Lung (tissue), 17 donors: ENCODE measurements at places on chromosomes 5 and 9. TPM values are rescaled to one million over a fixed set of nuclear protein-coding genes. Genes with fewer than 3 reads are reported as not detected.

- no peak for DNase-seq
These were observed 56.2 kb upstream of the GCNT4 start for GRCh38 chr5:75108515-75108914.

DNA sequence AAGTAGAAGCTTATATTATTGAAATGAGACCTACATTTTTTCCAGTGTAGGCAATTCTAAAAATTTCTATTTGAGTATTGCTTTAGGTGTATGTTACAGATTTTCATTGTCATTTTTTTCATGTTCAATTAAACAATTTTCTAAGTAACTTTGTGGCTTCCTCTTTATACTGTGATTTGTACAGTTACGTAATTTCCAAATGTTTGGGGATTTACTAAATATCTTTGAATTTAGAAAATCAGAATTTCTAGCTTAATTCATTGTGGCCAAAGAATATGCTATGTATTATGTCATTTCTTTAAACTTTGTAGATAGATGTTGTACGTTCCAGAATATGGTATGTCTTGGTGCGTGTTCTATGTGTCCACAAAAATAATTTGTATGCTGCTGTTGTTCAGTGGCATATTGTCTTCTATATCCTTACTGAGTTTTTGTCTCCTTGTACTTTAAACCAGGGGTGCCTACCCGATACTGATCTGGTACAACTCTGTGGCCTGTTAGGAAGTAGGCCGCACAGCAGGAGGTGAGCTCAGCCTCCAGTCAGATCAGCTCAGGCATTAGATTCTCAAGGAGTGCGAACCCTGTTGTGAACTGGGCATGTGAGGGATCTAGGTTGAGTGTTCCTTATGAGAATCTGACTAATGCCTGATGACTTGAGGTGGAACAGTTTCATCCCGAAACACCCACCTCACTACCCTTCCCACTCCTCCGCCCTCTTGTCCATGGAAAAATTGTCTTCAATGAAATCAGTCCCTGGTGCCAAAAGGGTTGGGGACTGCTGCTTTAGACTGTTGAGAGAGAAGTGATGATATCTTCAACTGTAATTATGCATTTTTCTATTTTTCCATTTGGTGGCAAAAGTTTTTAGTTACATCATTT lies 63.5 kb downstream of the UBE2R2 start:
- DNase-seq: no peak

DNA sequence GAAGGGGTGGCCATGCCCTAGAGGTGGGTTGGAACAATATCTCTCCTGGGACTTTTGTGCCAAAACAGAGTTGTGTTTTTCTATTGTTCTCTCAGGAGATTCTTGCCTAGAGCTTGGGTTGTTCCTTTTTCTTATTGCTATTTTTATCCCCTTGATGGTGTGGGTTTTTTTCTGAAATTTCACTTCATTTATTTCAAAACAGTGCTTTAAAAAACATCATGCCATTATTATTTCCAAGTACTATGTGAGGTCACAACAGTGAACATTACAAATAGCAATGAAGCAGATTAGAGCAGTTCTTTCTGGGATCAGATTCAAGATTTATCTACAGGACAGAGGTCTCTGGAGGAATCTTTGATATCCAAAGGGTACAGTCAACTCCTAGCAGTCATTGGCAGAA lies 76.6 kb downstream of the ACTBL2 start:
- no peak for DNase-seq

DNA sequence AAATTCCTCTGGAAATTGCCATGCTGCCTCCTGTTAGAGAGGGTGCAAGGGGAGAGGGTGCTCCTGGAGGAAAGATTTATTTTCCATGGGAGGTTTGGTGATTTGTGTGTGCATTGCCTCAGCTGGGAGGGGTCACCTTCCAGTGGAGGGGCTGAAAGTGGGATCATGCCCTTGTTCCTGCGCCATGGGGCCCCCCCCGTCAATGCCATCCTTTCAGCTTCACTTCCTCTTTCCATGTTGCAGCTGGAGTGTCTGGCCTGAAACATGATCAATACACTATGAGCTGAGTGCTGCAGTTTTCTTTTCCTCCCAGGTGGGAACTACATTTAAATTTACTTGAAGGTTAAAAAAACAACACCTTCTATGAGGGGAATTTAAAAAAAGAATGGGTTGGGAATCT lies 176.8 kb downstream of the MELK start:
- DNase-seq: no peak

- DNase-seq: no peak
These were observed 1.5 kb downstream of the SURF1 start for GRCh38 chr9:133354766-133355165.

DNA sequence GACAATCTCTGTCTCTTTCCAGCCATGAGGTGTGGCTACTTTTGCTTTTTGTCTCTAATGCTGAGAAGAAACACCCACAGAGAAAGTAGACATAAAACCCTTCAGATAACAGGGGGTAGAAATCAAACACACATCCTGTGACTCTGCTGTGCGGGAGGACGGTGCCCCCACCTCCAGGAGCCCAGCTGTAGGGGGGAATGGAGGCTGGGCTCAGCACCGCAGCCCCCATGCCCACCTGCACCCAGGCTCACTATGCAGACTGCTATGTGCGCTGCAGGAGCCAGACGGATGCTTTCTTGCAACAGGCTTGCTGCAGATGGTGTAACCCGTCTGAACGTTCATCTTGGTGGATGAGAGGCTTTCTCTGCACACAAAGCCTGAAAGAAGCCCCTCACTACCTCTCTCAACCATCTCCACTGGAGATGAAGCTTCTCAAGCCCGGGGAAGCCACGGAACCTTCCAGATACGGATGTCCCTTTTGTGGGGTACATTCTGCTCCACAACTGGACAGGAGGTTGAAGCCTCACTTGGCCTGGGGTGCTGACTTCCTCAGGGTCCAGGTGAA lies 207.2 kb downstream of the GADD45G start:
- no peak for DNase-seq

DNA sequence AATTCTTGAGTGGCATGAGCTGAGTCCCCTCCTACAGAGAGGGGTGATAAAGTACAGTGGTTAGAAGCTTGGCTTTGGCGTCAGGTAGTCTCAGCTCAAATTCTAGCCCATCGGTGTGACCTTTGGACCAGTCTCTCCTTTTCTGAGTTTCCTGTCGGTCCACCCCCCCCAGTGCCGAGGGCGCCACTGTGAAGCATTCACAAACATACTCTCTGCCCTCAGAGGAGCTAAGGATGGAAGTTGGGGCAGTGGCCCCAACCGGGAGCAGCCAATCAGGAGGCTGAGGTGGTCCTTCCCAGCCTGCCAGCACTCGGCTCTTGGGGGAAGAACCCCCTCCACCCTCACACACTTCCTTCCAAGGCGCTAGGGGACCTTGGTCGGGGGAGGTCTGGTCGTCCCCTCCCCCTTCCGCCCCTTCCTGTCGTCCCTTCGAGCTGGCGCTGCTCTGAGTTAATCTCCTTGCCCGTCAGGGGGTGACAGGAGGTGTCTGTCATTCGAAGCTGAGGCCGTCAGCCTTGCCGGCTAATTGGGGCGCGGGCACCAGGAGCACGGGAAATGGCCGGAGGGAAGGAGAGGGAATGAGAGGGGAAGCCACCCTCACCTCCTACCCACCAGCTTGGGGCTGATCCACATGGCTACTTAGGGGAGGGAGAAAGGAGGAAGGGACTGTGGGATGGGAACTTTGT lies 53.0 kb downstream of the CXXC5 start:
- peak; percentile 49 for DNase-seq

DNA sequence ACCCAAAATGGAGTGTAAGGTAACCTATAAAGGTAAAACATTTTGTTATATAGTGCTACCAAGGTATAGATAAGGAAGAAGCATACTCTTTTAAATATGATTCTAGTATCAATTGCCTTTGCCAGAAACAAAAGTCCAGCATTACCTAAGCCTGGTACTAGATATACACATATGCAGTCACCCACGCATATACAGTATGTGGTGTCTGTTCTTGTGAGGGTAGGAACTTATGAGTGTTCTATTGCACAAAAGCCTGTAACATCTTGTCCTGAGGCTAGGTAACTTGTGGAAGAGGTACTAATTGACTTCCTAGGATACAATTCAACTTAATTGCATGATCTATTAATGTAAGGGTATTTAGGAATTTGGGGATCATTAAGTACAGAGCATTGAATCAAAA lies 31.3 kb upstream of the IFNE start:
- no peak for DNase-seq

DNA sequence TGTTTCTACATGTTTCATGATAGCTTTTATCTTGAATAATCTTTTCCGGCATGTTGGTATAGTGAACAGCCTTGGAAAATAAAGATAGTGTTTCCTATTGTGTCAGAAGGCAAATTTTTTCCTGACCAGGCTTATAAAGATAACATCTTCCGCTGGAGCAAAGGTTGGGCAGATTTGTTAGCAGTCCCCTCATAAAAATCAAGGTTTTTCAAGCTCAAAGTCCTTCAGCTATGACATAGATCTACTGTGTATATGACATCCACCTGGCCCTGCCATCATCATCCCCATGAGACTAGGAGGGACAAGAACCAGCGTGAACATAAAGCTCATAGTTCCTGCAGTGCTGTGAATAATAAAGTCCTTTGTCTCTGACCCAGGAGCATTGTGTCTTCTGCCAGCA lies 30.4 kb upstream of the OTULINL start:
- DNase-seq: no peak

GRCh38 chr5:138096363-138096762 lies 12.5 kb downstream of the WNT8A start:
- DNase-seq: no peak

DNA sequence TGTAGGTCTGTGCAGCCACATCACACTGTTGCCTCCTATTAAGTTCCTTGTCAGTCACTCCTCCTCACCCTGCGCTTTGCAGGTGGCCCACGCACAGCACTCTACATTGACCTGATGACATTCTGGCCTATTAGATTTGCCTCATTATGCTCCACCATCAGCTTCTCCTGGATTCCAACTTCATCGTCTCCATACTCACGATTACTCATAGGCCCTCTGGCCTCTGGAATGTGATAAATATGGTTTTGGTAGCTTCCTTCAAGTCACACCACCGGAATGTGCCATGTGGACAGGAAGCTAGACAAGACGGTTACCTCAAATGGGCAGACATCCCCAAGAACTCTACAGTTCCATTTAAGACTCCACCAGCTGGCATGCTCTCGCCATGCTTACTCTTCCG lies 158.0 kb upstream of the LHFPL2 start:
- DNase-seq: no peak

GRCh38 chr9:134575103-134575900 lies 66.3 kb upstream of the COL5A1 start:
- DNase-seq: no peak

- no peak for DNase-seq
These were observed 122.6 kb upstream of the IRX2 start for GRCh38 chr5:2874099-2874498.

DNA sequence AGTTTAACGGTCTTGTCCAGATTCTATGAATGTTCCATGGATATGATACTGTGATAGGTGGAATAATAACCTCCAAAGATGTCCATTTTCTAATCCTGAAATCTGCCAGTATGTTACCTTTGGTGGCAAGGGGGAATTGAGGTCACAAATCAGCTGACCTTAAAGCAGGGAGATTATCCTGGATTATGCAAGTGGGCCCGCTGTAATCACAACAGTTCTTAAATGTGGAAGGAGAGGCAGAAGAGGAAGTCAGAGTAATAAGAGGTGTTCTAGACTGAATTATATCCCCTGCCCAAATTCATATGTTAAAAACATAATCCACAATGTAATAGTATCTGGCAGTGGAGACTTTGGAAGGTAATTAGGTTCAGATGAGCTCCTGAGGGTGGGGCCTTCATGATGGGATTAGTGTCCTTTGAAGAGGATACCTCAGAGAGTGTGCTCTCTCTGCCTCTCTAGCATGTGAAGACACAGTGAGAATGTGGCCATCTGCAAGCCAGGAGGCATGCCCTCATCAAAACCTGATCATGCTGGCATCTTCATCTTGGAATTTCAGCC lies 47.6 kb upstream of the ZFAND5 start:
- no peak for DNase-seq

GRCh38 chr5:59238126-59238902 lies 655.2 kb downstream of the PDE4D start:
- no peak for DNase-seq

- DNase-seq: peak; percentile 96
These were observed 564.0 kb upstream of the KLF4 start for GRCh38 chr9:108053555-108054061.

C5 gene
- 16.4 TPM for total RNA-seq

CMYA5 gene
- total RNA-seq: 0.80 TPM

FABP6 gene
- total RNA-seq: 13.1 TPM

ALDH7A1 gene
- total RNA-seq: 66.0 TPM

PSD2 gene
- 0.06 TPM for total RNA-seq

PCDHB10 gene
- 1.9 TPM for total RNA-seq

SH3GL2 gene
- total RNA-seq: 2.9 TPM

PCAT7 gene
- total RNA-seq: 0.09 TPM

PCDHGA6 gene
- total RNA-seq: 4.9 TPM

CCDC171 gene
- total RNA-seq: 17.0 TPM

TMEM215 gene
- total RNA-seq: 0.06 TPM

SPATA31E1 gene
- total RNA-seq: not detected

FIBCD1 gene
- total RNA-seq: 0.97 TPM
